HL-60 (cell line): ENCODE measurements at places on chromosomes 5 and 9.

GRCh38 chr5:92907938-92908606 lies 672.9 kb downstream of the NR2F1-AS1 start:
- DNase-seq, result no peak

DNA sequence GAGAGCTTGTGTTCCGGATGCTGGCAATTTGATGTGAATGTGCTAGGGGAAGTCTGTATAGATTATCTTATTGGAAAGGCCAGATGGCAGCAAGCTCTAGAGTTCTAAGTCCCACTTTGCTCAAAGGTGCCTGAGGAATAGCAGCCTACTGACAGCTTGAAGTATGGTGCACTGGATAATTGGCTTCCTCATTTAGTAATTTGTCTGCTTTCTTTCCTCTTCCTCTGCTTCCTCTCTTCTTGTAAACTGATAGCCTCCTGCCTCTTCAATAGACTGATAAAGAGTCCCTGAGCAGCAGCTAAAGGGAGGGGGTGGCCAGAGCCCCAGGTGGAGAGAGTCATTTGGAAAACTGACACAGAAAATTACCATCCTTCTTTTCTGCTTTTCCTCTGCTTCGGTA lies 177.3 kb downstream of the FGF1 start:
- DNase-seq, result no peak

GRCh38 chr5:50786073-50786472 lies 119.6 kb downstream of the PARP8 start:
- no peak for DNase-seq

- no peak for DNase-seq
Measured at GRCh38 chr9:121809356-121810050, 158.1 kb downstream of the DAB2IP start.

GRCh38 chr5:68540798-68541590 lies 325.4 kb downstream of the PIK3R1 start:
- DNase-seq, result no peak

DNA sequence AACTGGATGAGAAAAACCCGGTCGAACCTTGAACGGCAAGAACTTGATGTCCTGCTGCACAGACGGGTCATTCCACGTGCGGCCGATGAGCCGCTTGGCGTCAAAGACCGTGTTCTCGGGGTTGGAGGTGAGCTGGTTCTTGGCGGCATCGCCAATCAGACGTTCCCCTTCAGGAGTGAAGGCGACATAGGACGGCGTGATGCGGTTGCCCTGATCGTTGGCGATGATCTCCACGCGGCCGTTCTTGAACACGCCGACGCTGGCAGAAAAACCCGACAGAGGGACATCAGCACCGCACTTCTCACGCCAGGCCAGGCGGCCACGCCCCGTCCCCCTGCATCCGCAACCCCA lies 519 bp downstream of the HSPA5 start:
- DNase-seq, result no peak

GRCh38 chr5:61809651-61810050 lies 477.6 kb downstream of the ZSWIM6 start:
- no peak for DNase-seq

GRCh38 chr5:33608344-33609041 lies 167.7 kb downstream of the TARS1 start:
- DNase-seq, result no peak

DNA sequence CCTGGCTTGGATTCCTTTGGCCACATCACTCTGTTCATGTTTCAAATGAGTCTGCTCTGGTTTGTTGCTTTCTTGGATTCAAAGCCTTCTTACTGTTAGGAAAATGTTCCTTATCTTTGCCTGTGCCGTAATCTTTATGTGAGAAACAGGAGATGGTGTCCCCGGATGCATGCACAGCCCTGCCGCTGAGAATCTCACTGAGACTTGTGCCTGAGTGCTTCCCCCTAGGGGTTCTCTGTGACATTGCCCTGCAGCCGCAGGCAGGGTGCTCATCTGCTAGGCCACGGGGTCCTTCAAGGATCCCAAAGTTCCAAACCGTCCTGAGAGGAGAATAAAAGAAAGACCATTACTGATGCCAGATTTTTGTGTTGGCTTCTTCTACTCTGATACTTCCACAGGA lies 81.4 kb upstream of the ANKRD55 start:
- DNase-seq, result no peak

GRCh38 chr9:22447618-22448305 lies 1.1 kb downstream of the DMRTA1 start:
- no peak for DNase-seq

DNA sequence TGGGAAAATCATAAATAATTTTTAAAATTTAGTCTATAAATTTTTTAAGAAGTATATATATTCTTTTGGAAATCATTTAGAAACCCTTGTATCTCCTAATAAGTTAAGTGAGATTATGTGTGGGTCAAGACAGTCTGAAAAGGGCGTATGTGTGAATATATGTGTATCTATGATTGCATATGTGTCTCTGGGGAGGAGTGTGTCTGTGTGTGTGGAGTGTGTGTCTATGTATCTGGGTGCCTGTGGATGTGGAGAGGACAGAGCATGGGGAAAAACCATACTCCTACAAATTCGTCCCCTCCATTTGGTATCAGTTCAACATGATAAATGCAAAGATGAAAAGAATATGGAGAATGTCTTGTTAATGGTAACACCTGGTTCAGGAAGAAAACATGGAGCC lies 342.0 kb upstream of the ACTBL2 start:
- DNase-seq, result no peak

DNA sequence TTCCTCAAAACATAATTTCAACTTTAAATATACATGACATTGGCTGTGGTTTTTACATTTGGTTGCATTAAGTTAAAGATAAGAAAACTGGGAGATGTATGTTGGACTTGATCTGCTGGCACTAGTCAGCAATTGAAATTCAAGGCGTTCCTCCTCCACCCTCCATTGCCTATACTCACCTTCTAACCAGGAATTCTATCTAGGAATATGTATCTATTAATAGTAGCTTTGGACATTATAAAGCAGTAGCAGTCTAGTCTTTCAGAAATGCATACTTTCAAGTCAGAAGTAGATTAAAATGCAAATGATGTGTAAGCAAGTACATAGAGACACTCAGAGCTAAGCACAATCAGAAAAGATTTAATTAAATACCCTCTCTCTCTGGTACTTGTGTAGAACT lies 24.9 kb downstream of the FER start:
- DNase-seq, result no peak

DNA sequence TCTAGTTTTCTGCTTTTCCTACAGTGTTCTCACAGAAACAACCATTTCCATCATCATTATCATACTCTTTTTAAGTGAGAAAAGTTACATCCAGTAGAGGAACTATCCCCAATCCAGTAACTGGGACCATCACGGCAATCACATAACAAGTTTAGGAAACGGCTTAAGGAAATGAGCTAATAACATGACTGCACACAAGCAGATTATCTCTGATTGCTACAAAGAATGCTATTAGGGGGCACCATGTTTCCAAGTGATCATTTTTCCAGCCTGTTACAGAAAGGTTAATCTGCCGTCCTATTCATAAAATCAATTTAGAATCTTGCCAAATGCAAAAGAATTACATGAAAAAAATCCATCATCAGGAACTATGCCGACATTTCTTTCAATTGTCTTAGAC lies 94.6 kb downstream of the EFNA5 start:
- no peak for DNase-seq

- no peak for DNase-seq
Measured at GRCh38 chr9:134069480-134070399, 1.9 kb upstream of the BRD3 start.

DNA sequence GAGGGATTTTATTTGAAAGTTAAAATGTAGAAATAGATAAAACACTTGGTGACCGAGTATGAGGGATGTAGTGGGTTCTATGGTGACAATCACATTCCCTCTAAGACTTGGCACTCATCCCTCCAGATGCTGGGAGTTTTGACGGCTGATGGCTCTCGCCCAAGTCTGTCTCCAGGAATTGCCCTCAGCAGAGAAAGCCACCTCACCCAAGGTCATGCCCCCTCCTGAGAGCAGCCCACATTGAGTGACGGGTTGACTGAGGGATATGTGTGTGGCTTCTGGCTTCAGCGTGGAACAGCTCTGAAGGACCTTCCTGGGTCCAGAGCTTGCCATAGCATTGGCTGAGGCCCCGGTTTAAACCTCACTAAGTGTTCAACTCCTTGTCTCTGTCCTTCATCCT lies 19.4 kb downstream of the CAVIN4 start:
- DNase-seq, result no peak

- DNase-seq, result no peak
Measured at GRCh38 chr9:128637656-128638055, 19.0 kb downstream of the DYNC2I2 start.

DNA sequence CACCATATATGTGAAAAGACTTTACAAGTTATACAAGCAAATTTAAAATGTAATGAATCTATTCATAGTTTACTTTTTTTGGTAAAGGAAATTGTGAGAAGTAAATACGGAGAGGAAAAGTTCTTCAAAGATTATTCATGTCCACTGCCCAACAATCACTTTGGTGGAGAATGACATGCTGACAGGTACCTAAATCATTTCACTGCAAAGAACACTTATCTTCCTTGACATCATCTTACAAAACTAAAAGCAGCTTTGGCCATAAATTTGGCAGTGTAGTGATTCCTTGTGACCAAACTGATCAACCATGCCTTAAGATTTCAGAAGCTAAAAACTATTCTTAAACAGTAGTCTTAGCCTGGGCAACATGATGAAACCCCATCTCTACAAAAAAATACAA lies 42.5 kb downstream of the GOLPH3 start:
- DNase-seq, result no peak

GRCh38 chr5:115949096-115949495 lies 13.2 kb upstream of the LVRN start:
- DNase-seq, result no peak

DNA sequence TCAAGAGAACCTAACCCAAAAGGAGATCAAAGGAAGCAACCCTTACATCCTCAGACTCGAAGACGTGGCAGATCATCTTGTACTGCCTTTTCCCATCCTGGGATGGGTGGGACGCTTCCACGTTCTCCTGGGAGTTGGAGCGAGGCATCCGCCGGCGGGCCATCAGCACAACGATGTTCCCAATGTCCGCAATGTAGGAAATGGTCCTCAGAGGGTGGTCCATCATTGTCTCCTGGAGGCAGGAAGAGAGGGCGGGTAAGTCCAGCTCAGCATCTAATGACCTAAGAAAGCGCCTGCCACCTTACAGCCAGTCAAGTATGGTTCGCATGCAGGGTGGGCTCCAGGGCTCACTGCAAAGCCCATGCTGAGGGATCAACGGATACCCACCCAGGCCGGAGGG lies 131.2 kb downstream of the ENTREP1 start:
- no peak for DNase-seq
